NCI-H187 (cell line): ENCODE measurements at places on chromosomes 1 and 21.

- DNase-seq: no peak
These were observed 65.0 kb downstream of the LRRC40 start for GRCh38 chr1:70140343-70140742.

GRCh38 chr1:82565146-82565545 is 764.4 kb downstream of the ADGRL2 start:
- no peak for DNase-seq

DNA sequence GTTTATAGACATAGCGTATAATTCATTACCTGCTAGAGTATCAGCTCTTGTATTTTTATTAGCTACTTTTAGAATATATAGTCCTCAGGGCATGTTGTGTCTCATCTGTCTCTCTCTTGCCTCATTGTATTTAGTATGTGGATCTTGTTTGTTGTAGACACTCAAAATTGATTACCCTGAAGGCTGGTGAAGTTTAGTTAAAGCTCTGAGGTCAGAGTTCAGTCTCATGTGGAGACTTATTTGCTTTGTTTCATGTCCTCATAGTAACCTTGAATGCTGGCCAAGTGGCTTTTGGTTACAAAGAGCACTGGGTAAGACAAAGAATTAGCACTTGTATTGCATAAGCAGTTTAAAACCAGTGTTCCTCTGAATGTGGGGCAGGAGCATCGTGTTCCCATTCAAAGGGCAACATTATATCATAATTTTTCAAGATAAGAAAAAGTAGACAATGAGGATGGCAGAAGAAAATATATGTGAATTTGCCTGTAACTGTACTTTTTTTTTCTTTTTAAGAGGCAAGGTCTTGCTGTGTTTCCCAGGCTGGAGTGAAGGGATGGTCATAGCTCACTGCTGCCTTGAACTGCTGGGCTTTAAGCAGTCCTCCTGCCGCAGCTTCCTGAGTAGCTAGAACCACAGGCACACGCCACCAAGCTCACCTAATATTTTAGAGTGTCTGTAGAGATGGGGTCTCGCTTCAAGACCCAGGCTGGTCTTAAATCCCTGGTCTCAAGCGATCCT is 17.4 kb downstream of the CNST start:
- DNase-seq: no peak

GRCh38 chr1:21552715-21553114 is 43.5 kb downstream of the ALPL start:
- DNase-seq: no peak

- DNase-seq: no peak
These were observed 148.7 kb upstream of the DNAH14 start for GRCh38 chr1:224780736-224781135.

DNA sequence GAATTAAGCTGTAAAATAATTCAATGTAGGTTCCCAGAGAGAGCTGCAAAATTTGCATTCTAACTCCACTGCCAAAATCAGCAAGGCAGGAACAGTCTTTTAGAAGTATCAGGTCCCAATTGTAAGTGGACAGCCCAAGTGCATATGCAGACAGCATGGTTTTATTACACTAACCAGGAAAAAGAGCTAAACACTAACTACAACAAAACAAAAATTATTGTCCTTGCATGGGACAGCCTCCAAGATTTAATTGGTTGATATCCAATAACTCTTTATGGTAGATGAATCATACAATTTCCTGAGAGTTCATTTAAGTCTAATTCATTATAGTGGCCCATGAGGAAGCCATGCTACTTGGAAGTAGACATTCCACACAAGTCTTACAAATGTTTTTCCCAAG is 154.3 kb upstream of the ZNF648 start:
- no peak for DNase-seq

- DNase-seq: no peak
These were observed 230.2 kb downstream of the PAPPA2 start for GRCh38 chr1:176692988-176693696.

DNA sequence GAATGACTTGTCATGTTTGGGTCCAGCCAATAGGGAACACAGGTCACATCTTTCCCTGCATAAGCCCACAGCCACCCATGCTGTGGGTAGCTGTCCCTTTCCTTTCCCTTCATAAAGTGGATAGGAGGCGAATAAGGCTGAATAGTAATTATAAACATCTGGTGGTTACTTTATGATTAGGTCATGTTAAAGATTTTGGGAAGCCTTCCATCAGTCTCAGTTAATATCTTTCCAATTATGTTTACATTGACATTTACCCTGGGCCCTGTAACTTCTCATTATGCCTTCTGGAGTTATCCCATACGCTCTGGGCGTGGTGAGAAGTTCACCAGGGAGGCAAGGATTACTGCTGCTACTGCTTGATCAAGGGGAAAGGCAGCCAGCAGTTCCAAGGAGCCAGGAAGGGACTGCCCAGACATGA is 197.2 kb downstream of the HLX start:
- DNase-seq: no peak

GRCh38 chr1:234877761-234878160 is 250.9 kb downstream of the TOMM20 start:
- DNase-seq: no peak

DNA sequence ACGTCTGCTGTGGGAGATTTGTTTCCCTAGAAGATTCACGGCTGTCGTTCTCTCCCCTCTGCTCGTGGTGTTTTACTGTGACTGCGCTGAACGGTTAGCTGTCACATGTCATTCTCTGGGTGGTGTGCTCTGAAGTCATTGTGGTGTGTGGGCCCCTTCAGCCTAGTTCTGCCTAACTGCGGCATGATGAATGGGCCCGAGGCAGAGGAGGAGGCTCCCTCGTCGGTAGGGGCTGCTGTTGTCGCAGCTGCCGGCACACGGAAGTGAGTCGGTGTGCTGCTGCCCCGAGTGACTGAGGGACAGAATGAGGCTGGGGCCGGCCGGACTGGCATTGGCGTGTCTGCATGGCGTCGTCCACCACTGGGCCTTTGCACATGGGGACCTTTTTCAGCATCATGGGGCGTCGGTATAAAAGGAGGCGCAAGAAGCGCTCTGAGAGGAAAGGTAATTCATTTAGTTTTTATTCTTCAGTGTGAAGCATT is 77.9 kb downstream of the ADARB1 start:
- DNase-seq: no peak

DNA sequence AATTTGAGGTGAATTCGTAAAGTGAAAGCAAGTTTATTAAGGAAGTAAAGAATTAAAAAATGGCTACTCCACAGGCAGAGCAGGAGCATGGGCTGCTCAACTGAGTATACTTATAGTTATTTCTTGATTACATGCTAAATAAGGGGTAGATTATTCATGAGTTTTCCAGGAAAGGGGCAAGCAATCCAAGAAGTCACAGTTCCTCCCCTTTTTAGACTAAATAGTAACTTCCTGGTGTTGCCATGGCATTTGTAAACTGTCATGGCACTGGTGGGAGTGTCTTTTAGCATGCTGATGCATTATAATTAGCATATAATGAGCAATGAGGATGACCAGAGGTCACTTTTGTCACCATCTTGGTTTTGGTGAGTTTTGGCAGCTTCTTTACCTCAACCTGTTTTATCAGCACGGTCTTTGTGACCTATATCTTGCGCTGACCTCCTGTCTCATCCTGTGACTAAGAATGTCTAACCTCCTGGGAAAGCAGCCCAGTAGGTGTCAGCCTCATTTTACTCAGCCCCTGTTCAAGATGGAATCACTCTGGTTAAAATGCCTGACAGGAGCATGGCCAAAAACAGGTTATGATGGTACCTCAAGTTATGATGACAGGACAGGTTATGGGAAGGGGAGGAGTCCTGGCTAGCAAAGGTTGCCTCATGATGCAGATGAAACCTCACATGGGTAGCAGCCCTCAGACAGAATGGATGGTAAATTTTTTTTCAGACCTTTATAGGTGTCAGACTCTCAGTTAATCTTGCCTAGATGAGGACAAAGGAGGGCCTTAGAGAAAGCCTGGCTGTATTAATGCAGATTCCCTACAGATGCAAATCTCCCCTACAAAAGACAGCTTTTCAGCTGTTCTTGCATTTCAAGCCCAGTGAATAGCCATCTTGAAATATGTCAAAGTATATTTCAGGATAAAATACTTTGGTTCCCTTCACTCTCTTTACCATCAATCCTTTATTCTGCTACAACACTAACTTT is 49.7 kb downstream of the SIPA1L2 start:
- no peak for DNase-seq

DNA sequence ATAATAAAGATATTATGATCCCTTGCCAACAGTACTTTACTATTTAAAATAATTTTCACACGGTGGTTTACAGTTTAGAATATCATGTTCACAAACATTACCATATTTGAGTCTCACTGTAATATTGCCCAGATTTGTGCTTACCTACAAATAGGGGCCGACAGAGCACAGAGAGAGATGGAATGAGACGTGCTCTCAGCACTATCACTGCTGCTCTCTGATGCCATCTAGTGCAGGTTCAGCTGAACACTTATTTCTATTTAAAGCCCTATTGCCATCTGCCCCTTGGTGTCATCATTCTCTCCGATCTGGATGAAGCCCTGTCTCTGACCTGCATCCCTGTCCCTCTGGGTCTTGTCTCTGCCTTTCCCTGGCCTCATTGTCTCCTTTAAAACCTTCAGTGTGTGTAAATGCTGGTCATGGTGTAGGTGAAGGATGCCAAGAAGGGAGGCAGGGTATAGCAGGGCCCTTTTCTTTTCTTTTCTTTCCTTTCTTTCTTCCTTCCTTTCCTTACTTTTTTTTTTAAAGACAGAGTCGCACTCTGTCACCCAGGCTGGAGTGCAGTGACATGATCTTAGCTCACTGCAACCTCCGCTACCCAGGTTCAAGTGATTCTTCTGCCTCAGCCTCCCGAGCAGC is 6.9 kb upstream of the GPATCH4 start:
- peak; percentile 69 for DNase-seq

DNA sequence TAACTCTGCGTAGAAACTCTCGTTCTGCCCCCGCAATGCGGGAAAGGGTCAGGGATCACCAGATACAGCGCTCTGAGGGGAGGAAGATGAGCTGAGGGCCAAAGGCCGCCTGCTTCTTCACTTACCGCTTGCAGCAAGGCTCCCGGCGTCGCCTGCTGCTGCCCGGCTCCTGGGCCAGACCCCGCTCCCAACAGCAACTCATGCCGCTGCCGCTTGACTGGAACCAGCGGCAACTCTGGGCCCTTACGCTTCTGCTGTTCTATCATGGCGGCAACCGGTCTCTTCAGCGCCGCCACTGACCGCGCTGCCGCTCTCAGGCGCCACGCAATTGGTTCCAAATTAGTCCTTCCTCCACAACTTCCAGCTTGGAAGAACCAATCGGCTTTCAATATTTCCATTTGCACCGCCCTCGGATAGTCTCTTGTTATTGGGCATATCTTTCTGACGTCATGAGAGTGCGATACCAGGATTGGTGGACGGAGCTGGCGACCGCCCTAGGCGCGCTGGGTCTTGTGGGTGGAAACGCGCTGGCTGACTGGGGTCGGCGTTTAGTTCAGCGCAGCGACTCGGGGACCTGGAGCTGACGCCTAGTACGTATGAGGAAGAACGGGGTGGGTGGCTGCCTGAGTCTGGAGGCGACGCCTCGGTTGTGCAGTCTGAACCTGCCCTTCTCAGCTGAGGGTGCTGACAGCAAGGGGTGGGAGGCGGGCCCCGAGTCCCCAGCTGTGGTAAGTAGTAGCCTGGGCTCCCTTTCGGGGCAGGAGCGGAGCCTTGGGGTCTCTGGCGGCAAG is at the start of the genes SNRNP40 and ZCCHC17:
TSS of gene SNRNP40 (minus strand) at position 303 of the 791 bp plus-strand sequence. CDS start at position 266, 37 bp downstream.
TSS of gene ZCCHC17 (plus strand) at position 547 of the 791 bp plus-strand sequence. CDS start 13,067 bp downstream, outside the sequence.
- DNase-seq: peak; percentile 89

DNA sequence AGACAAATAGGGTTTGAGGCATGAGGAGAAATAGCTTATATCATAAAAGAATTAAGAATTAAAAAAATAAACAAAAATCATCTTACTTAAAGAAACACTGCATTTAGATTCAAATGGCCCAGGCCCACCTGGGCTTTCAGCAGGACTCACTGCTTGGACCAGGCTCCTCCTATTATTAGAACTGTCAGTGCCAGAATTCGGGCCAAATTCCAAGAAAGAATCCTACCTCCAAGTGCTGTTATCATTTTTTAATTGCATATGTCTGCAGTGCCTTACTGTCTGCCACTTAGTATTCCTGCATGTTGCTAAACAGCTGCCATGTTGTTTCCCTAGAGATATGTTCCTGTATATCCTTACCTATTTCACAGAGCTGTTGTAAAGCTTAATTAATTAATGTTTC is 112.0 kb downstream of the BARHL2 start:
- DNase-seq: no peak

DNA sequence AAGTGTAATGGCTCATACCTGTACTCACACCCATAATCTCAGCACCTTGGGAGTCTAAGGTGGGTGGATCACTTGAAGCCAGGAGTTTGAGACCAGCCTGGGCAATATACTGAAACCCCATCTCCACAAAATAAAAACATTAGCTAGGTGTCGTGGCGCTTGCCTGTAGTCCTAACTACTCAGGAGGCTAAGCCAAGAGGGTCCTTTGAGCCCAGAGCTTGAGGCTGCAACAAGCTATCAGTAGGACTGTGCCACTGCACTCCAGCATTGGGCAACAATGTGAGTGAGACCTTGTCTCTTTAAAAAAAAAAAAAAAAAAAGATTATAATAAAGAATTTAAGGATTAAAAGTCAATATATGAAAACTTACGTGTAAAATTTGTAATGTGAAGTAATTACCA is 11.7 kb downstream of the BPNT1 start:
- DNase-seq: no peak

DNA sequence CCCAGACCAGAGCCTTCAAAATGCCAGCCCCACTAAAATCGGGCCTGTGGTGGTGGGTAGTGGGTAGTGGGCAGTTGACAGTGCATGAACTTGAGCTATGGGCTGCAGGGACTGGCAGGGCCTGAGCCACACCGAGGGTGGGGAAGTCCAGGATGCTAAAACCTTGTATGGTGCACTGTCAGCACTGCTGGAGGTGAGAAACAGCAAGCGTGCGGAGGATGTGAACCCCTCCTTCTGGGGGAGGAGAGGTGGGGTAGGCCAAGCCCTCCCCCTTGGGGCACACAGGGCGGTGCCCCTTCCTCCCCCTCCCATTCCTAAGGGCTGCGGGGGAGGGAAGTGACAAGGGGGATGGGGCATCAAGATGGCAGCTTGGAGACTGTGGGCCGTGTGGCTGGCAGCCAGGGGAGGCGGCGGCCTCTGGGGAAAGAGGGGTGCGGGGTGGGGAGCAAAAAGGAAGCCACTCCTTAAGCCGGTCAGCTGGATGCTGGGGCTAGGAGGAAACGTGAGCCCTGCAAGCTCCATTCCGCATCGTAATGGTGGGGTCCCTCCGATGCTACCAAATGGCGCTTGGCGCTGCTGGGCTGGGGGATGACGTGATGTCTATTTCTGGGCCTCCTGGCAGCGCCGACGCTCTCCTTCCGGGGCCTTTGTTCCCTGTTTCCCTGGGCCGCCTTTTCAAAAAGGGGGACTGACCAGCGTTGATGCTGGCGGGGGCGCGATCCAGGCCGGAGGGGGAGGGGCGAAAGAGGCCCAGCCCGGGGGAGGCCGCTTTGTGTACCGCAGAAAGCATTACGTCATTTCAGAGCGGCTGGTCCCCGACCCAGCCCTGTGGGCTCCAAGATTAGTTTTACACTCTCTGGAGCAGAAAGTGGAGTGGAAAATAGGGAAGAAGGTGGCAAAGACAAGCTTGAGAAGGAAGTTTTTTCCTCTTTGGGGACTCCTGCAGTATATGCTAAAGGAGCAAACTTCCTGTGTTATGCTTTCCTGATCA is 809 bp downstream of the SYT11 start:
- DNase-seq: no peak

DNA sequence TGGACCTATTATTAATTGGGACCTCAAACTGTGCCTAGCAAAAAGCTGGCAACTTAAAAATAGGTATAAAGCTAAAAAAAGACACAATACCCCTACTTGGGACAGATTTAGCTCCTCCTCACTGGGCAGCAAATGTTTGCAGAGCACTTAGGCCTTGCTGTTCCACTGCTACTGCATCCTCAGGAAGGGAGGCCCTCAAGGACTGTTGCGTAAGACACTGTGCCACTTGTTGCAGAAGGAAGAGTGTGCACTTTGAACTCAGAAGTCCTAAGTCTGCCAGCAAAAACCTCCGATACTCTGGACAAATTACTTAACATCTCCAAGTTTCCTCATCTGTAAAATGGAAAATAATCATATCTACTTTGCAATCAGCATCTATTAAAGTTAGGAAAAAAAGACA is 322.9 kb downstream of the BARHL2 start:
- no peak for DNase-seq
